WTC11 (cell line): ENCODE measurements at places on chromosomes 2 and 18. TPM values are rescaled to one million over a fixed set of nuclear protein-coding genes. Genes with fewer than 3 reads are reported as not detected.
A peak's percentile ranks its signal among the peaks of the same experiment; 100 is the strongest.

The EPAS1 gene
- total RNA-seq, result 4.5 to 8.5 TPM (median 4.7 TPM) in 3 replicates

DNA sequence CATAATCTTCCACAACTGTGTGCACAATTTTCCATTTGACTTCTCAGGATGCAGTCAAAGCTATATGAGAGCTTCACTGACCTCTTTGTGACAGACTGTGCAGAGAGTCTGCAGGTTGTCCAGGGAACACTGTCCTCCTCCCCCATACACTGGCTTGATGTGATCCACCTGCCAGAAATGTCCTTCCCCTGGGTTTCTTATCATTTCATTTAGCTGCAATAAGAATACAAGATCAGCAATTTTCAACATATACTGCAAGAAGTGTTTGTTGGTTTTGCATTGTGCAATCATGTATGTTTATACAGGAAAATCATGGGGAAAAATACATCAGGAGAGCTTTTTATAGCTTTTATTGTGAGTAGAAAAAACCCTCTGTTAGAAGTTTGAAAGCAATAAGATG is 150.7 kb downstream of the RAB3GAP1 start:
- no peak for DNase-seq
- H3K36me3 ChIP-seq, result 0 out of 2 replicates have a peak, but pooled peaks cover 2% of the 10 kb centered on the region
- no peak overlapping the region for H3K4me3 ChIP-seq

DNA sequence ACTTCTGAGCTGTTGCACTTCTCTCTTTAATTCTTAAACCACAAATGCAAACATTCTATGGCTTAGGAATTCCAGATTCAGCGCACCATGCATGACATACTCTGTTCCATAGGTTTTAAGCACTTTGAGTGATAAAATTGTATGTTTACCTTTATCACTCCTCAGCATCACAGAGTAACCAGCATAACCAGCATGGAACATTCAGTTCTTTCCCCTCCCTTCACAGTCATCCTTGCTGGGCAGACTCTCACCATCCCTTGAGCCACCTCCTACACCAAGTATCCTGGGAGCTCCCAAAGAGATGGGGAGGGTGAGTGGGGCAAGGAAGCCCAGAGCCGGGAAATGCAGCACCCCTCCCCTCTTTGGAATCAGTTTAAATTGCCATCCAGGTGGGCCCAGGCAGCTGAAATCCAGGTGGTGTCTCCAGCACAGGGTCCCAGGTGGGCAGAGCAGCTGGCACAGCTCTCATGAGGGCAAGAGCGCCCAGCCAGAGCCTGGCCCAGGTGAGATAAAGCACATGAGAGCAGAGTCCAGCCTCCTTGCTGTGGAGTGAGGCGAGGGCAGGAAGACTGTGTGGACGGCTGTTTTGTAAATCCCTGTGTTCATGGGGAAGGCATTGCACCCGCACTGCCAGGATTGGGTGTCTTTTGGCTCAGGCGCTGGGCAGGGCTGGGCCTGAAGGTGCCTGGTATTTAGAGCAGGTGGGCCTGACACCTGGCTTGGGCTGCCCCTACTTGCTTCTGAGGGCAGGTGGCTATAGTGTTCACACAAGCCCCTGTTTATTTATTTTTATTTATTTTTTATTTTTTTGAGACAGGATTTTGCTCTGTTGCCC is 36.8 kb downstream of the LAMA3 start:
- DNase-seq, result no peak
- H3K27me3 ChIP-seq, result no peaks in the 10 kb centered on the region
- no peaks in the 10 kb centered on the region for H3K4me1 ChIP-seq
- H3K27ac ChIP-seq, result no peak overlapping the region
- no peak overlapping the region for H3K4me3 ChIP-seq

GRCh38 chr2:129922571-129923264 is 56.7 kb upstream of the RAB6C start:
- peaks cover 4% of the 10 kb centered on the region for H3K4me1 ChIP-seq
- peak; percentile 41 for DNase-seq
- peak overlapping the region; percentile 69 for H3K4me3 ChIP-seq
- H3K36me3 ChIP-seq, result peaks cover 12% of the 10 kb centered on the region
- peaks cover 19% of the 10 kb centered on the region; the same call in 1 of the 2 replicates for H3K27me3 ChIP-seq

GRCh38 chr2:23838996-23839395 is 87.9 kb downstream of the ATAD2B start:
- no peak overlapping the region for H3K27ac ChIP-seq
- H3K4me3 ChIP-seq, result no peak overlapping the region
